ENCODE measurements at places on chromosomes 11 and 22. TPM values are rescaled to one million over a fixed set of nuclear protein-coding genes. Genes with fewer than 3 reads are reported as not detected.

DNA sequence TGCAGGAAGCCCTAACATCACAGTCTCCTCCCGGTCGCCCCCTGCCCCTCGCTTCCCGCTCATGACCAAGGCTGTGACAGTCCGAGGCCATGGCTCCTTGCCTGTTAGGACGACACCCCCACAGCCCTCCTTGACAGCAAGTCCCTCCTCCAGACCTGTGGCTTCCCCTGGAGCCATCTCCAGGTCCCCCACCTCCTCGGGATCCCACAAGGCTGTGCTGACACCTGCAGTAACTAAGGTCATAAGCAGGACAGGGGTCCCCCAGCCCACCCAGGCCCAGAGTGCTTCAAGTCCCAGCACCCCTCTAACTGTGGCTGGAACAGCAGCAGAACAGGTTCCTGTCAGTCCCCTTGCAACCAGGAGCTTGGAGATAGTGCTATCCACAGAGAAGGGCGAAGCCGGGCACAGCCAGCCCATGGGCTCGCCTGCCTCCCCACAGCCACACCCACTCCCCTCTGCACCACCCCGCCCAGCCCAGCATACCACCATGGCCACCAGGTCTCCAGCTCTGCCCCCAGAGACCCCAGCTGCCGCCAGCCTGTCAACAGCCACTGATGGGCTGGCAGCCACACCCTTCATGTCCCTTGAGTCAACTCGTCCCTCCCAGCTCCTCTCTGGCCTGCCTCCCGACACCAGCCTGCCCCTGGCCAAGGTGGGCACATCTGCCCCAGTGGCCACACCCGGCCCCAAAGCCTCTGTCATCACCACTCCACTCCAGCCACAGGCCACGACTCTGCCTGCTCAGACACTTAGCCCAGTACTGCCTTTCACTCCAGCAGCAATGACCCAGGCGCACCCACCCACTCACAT lies 63.2 kb downstream of the OTOG start:
- DNase-seq = no peak
- H3K36me3 ChIP-seq = no peaks in the 10 kb centered on the region
- H3K27me3 ChIP-seq = no peaks in the 10 kb centered on the region
- no peak overlapping the region for H3K27ac ChIP-seq
- no peaks in the 10 kb centered on the region for H3K4me1 ChIP-seq

- H3K27me3 ChIP-seq = no peaks in the 10 kb centered on the region
- no peaks in the 10 kb centered on the region for H3K4me1 ChIP-seq
- no peak overlapping the region for H3K4me3 ChIP-seq
- peak; percentile 21 for DNase-seq
- no peaks in the 10 kb centered on the region for H3K36me3 ChIP-seq
- no peak overlapping the region for H3K27ac ChIP-seq
These were observed 12.2 kb downstream of the FAR1 start for GRCh38 chr11:13680501-13681264.

- peaks cover 3% of the 10 kb centered on the region for H3K4me1 ChIP-seq
- H3K36me3 ChIP-seq = peaks cover 9% of the 10 kb centered on the region
- no peaks in the 10 kb centered on the region for H3K27me3 ChIP-seq
- H3K4me3 ChIP-seq = peak overlapping the region; percentile 95
- peak overlapping the region; percentile 88 for H3K27ac ChIP-seq
These were observed 639 bp downstream of the INCENP start for GRCh38 chr11:62124186-62125113.

- no peak overlapping the region for H3K4me3 ChIP-seq
- peaks cover 4% of the 10 kb centered on the region for H3K36me3 ChIP-seq
- peaks cover 2% of the 10 kb centered on the region for H3K4me1 ChIP-seq
- H3K27ac ChIP-seq = no peak overlapping the region
- DNase-seq = no peak
These were observed 71.8 kb upstream of the ADORA2A start for GRCh38 chr22:24355574-24355973.

DNA sequence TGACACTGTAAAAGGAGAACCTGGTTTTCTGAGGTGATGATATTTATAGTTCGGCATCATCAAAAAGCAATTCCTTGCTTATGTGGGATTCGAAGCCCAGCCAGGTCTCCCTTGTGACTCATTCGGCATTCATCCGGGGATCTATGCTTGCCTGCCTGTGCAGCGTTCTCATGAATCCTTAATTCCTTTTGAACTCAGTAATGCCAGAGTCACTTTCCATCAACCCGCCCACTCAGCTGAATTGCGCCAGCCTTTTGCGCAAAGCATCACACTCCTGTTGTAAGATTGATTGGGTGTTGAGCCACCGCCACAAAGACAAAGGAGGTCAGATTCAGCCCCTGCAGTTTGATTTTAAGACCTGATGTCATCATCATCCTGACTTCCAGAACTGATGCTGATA lies 128.6 kb downstream of the SLC17A6 start:
- H3K4me1 ChIP-seq = peaks cover 7% of the 10 kb centered on the region
- H3K4me3 ChIP-seq = no peak overlapping the region
- peak; percentile 85 for DNase-seq
- peak overlapping the region; percentile 61 for H3K27ac ChIP-seq
- H3K27me3 ChIP-seq = no peaks in the 10 kb centered on the region
- H3K36me3 ChIP-seq = no peaks in the 10 kb centered on the region

- no peaks in the 10 kb centered on the region for H3K27me3 ChIP-seq
- no peak overlapping the region for H3K4me3 ChIP-seq
These were observed 240.0 kb upstream of the LARGE1 start for GRCh38 chr22:34160141-34160783.

DNA sequence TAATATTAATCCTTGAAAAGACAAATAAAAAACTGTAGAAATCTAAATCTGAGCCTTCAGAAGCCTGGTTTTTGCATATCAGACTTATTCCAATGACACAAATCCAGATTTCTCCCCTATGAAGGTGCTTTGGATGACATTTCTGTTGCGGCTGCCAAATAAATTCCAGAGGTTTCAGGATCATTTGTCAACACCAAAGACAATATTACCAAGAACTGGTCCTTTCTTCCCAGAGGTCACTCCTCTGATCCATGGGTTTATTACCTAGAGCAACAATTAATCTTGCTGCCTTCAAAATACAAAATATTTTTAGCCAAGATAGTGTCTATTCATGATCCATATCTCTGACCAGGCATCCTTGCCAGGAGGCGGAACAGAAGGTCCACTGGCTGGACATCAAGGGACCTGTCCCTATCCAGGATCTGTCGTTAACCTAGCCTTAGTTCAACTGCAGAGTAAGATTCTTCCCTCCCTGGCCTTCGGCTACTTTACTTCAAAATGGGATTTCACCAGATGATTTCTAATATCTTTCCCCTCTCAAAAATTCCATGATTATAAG lies 4.9 kb downstream of the CADM1 start:
- H3K4me3 ChIP-seq = no peak overlapping the region
- DNase-seq = peak; percentile 68
- H3K36me3 ChIP-seq = no peaks in the 10 kb centered on the region
- H3K27me3 ChIP-seq = no peaks in the 10 kb centered on the region
- H3K27ac ChIP-seq = no peak overlapping the region
- no peaks in the 10 kb centered on the region for H3K4me1 ChIP-seq

DNA sequence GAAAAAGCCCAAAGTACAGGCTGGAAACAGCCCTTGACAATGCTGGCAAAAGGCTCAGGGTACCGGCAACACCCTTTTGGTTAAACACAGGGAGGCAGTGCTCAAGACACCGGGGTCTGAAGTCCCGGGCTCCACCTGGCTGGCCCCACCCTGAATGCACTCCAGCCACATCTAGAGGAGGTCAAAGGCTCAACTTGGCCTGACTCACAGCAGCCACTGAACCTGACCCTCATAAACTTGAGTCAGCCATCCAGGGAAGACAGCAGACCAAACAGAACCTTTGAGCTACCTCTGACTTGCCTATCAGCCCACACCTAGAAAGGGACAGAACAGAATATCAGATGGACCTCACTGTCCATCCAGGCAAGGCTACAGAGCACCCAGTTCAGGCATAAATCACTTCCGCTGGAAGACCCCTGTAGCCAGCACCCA lies 3.8 kb downstream of the CFL1 start:
- H3K27ac ChIP-seq = peak overlapping the region; percentile 32
- no peak for DNase-seq
- no peaks in the 10 kb centered on the region for H3K27me3 ChIP-seq
- H3K4me3 ChIP-seq = no peak overlapping the region

DNA sequence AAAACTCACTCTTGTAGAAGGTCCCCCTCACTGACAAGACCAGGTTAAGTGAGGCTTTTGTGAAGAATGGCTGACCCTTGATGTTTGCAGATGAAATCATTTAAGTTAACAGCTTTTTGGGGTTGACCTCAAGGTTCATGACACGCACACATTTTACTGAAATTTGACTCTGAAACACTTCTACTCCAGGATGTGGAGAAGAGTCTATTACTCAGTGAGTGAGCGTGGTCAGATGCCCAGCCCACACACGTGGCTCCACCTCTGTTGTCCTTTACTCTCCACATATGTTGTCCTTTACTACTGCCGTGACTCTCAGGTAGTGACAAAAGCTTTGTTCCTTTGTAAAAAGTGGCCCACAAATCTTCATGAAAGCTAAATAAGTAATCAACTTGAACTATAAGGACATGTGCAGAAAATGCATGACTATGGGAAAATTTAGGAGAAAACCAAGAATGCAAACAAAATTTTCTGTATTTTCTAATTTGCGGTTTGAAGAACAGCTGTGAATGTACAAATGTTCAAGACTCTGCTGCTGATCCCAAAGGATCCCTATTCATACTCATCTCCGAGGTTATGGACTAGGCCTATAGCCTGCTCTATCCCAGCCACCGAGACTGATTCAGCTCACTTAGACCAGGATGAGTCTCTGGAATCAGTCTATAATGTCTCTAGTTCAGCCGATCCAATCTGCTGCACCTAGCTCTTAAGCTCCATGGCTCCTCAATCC lies 22.4 kb downstream of the XRRA1 start:
- H3K4me3 ChIP-seq = no peak overlapping the region
- DNase-seq = peak; percentile 28
- H3K4me1 ChIP-seq = peaks cover 7% of the 10 kb centered on the region

- H3K36me3 ChIP-seq = no peaks in the 10 kb centered on the region
- H3K27me3 ChIP-seq = peaks cover 17% of the 10 kb centered on the region
- H3K4me3 ChIP-seq = no peak overlapping the region
- DNase-seq = no peak
These were observed 9.6 kb downstream of the SULT4A1 start for GRCh38 chr22:43852573-43853327.

- DNase-seq = no peak
- no peak overlapping the region for H3K4me3 ChIP-seq
- no peaks in the 10 kb centered on the region for H3K27me3 ChIP-seq
- H3K36me3 ChIP-seq = no peaks in the 10 kb centered on the region
These were observed 17.1 kb upstream of the NXPE4 start for GRCh38 chr11:114612686-114613085.

DNA sequence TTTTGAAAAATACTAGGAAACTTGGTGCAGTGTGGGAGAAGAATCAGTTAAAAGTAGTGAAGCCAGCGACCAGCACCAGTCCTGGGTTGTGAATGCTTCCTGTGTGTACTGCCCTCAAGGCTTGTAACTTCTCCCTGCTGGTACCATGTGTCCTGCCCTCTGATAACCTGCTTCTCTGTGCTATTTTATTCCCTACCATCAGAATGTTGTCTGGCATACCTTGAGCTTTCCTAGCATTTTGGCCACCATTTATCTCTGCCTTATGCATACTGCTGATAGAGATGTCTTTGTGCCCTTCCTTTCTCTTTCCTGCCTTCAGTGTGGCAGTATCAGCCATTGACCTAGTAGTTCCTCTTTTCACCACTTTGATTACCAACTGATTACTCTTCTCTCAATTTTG lies 2.0 kb downstream of the GTF2H1 start:
- H3K4me3 ChIP-seq = peak overlapping the region; percentile 46
- H3K36me3 ChIP-seq = no peaks in the 10 kb centered on the region
- H3K4me1 ChIP-seq = peaks cover 7% of the 10 kb centered on the region
- no peak overlapping the region for H3K27ac ChIP-seq

DNA sequence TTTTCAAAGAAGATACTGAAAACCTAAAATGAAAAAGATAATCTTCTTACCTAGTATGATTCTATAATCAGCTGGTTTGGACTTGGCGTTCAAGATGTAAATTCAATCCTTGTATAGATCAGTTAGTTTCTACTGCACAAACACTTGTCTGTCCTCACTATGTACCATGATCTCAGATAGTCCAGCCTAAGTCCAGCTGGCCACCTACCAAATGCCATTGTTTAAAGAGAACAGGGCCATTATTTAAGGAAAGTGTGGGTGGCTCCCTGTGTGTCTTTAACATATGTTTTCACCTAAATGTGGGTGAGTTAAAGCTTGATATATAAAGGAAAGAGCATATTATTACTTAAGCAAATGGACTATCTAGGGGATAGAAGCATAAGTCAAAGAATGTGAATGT lies 38.6 kb downstream of the BLID start:
- no peak for DNase-seq
- H3K4me3 ChIP-seq = no peak overlapping the region
- no peaks in the 10 kb centered on the region for H3K27me3 ChIP-seq
- H3K4me1 ChIP-seq = peaks cover 2% of the 10 kb centered on the region
- no peak overlapping the region for H3K27ac ChIP-seq
- no peaks in the 10 kb centered on the region for H3K36me3 ChIP-seq

GRCh38 chr11:41499429-41499828 lies 40.0 kb upstream of the LRRC4C start:
- DNase-seq = no peak
- H3K4me1 ChIP-seq = no peaks in the 10 kb centered on the region
- no peak overlapping the region for H3K4me3 ChIP-seq

DNA sequence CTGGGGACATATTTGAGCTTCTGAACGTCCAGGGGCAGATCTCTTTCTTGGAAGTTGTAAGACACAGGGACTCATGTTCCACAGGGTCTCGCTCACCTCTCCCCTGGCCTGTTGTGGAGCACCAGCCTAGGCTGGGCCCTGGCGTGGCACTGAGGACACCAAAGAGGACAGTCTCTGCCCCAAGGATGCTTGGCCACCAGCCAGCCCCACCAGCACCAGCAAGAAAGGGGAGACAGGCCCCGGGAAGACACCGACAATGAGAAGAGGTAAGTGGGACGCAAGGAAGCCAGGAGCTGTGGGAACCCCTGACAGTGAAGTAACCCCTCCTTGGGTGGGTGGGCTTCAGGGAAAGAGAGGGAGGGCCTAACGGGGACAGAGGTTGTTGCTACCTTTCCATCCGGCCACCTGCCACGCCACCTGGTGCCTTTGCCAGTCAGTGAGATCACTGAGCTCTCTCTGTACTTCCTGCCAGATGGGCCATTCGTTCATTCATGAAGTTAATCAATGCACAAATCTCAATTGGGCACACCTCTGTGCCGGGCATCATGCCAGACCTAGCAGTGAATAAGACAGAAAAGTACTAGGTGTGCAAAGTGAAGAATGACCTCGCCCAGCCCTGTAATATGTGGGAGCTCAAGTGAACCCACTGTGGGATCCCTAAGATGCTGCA lies 11.1 kb downstream of the APOL5 start:
- no peak for DNase-seq
- no peak overlapping the region for H3K27ac ChIP-seq
- no peaks in the 10 kb centered on the region for H3K36me3 ChIP-seq
- no peak overlapping the region for H3K4me3 ChIP-seq
- H3K27me3 ChIP-seq = no peaks in the 10 kb centered on the region

The MAJIN gene
- not detected for total RNA-seq

The EHF gene
- not detected for total RNA-seq

The KRTAP5-8 gene
- total RNA-seq = not detected

The ALX4 gene
- total RNA-seq = not detected

The PKP3 gene
- total RNA-seq = 0.83 TPM
